ENCODE measurements at places on chromosomes 1 and 21. TPM values are rescaled to one million over a fixed set of nuclear protein-coding genes. Genes with fewer than 3 reads are reported as not detected.

Gene LPGAT1
- 18.7 TPM for total RNA-seq

Gene ACOT11
- 2.4 TPM for total RNA-seq

Gene AZIN2
- total RNA-seq: 0.62 TPM

Gene CYP4Z1
- total RNA-seq: not detected

Gene IPO13
- total RNA-seq: 15.1 TPM

Gene SLFNL1
- not detected for total RNA-seq

Gene MAP1LC3C
- total RNA-seq: not detected

Gene SLC2A5
- 0.77 TPM for total RNA-seq

Gene HTR6
- total RNA-seq: 0.07 TPM

Gene CTPS1
- 88.7 TPM for total RNA-seq

Gene DPT
- not detected for total RNA-seq

Gene SERTAD4
- total RNA-seq: 0.46 TPM

Gene PGBD5
- total RNA-seq: 0.42 TPM

Gene ATP1A2
- 0.07 TPM for total RNA-seq

Gene SPRR1A
- not detected for total RNA-seq

Gene PKLR
- total RNA-seq: not detected

Gene MTOR
- total RNA-seq: 14.4 TPM

Gene ANKRD34A
- total RNA-seq: 0.22 TPM

Gene PEAR1
- 6.0 TPM for total RNA-seq

Gene HSD3B1
- total RNA-seq: not detected

Gene ASPM
- total RNA-seq: 17.7 TPM

Gene APCS
- not detected for total RNA-seq

Gene SH2D1B
- 0.10 TPM for total RNA-seq

Gene LYPD8
- total RNA-seq: 0.12 TPM

Gene C4BPA
- 0.52 TPM for total RNA-seq

Gene NHLH2
- total RNA-seq: not detected

Gene NGF
- 0.93 TPM for total RNA-seq

Gene MEGF6
- total RNA-seq: 9.3 TPM

Gene AJAP1
- total RNA-seq: not detected

Gene TRIM17
- total RNA-seq: not detected

Gene COL11A1
- 0.88 TPM for total RNA-seq

Gene FAM72B
- 5.6 TPM for total RNA-seq

Gene HNRNPCL4
- not detected for total RNA-seq

Gene MR1
- total RNA-seq: 7.9 TPM

Gene PADI3
- 1.3 TPM for total RNA-seq

Gene PLA2G2D
- not detected for total RNA-seq

Gene GJA9
- total RNA-seq: 0.07 TPM

Gene KCNJ9
- total RNA-seq: not detected

Gene PKP1
- total RNA-seq: 0.03 TPM

Gene C1orf226
- total RNA-seq: 1.3 TPM

Gene GPR52
- 0.12 TPM for total RNA-seq

Gene ZMPSTE24
- 31.6 TPM for total RNA-seq

Gene RAB42
- total RNA-seq: 2.7 TPM

Gene HUNK
- 1.4 TPM for total RNA-seq

Gene DLGAP3
- 0.22 TPM for total RNA-seq

Gene SPRR2E
- total RNA-seq: not detected

Gene CTSK
- total RNA-seq: 1.4 TPM

Gene GBP6
- total RNA-seq: not detected
